Left cardiac atrium (tissue), 4 donors: ENCODE measurements at places on chromosomes 12 and 14. TPM values are rescaled to one million over a fixed set of nuclear protein-coding genes. Genes with fewer than 3 reads are reported as not detected.

DNA sequence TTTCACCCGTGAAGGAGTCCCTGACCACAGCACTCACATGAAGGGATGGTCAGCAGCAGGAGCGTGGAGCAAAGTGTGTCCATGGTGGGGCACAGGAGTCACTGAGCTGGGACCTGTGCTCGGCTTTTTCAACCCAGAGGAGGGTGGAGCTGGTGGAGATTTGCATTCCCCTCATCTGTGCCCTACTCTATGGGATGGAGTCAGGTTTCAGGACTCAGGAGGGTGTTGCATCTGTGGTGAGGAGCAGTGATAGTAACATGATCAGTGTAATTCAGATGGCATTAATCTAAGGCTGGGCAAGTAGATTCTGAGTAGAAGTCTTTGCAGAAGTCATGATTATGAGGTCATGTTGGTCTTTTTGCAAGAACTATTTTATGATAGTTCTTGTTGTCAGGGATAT, 511.9 kb downstream of the TMEM121 start:
- no peak for DNase-seq

DNA sequence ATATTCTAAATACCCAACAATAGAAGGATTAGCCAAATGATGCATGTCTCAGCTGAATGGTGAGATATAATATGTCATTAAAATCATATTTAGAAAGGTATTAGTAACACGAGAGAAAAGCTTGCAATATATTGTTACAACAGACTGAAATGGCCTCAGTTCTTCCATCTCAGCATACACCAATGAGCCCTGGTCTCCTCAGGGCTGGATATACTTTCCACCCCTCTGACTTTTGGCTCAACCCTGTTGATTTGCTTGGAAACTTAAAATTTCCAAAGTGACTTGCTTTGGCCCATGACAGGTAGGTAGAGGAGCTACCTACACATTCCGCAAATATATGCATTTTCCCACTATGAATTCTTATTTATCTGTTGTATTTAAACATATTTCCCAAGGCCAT, 908.1 kb upstream of the TMEM132C start:
- DNase-seq, result no peak

DNA sequence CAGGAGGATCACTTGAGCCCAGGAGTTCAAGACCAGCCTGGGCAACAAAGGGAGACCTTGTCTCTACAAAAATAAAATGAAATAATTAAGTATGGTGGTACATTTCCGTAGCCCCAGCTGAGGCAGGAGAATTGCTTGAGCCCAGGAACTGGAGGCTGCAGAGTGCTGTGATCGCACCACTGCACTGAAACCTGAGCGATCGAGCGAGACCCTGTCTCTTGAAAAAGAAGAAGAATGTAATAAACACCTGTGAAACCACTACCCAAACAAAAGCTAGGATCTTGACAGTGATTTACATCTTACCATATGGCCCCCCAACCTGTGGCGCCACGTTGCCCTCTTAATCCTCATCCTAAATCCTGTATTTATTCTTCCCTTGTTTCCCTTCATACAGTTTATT, 5.7 kb upstream of the DTX1 start:
- no peak for DNase-seq

- no peak for DNase-seq
Observed at GRCh38 chr14:71856199-71856919, 75.9 kb upstream of the RGS6 start.

DNA sequence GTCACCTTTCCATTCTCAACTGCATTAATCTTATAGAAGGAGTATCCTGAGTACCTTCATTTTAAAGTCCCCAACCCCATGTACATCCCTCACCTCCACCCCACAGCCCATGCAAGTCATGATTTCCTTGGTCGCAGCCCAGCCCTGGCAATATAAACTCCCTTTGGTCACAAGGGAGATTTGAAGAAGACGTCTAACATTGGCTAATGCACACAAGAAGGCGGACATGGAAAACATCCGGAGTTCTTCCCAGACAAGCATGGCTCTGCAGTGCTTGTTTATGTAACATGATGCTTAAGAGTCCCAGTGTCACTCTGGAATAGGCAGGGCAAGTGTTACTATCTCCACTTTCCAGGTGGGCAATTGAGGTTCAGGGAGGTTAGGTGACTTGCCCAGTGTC, 277.6 kb downstream of the DPF3 start:
- no peak for DNase-seq

- no peak for DNase-seq
Observed at GRCh38 chr14:72594099-72594901, 299.6 kb downstream of the DPF3 start.

GRCh38 chr14:72962829-72963312, 36.6 kb downstream of the DCAF4 start:
- no peak for DNase-seq

- no peak for DNase-seq
Observed at GRCh38 chr12:91037276-91037675, 20.5 kb downstream of the KERA start.

Gene MYF6
- total RNA-seq, result not detected

Gene OTUB2
- total RNA-seq, result 0.56 TPM

Gene PPP2R5E
- total RNA-seq, result 33.4 TPM
